HCT116 (cell line): ENCODE measurements at places on chromosomes 7 and 10. TPM values are rescaled to one million over a fixed set of nuclear protein-coding genes. Genes with fewer than 3 reads are reported as not detected.

GRCh38 chr10:79241990-79242619 is 105.2 kb upstream of the PPIF start:
- no peak overlapping the region for H3K4me3 ChIP-seq
- H3K4me1 ChIP-seq: no peaks in the 10 kb centered on the region
- no peaks in the 10 kb centered on the region for H3K27me3 ChIP-seq
- no peak for DNase-seq

DNA sequence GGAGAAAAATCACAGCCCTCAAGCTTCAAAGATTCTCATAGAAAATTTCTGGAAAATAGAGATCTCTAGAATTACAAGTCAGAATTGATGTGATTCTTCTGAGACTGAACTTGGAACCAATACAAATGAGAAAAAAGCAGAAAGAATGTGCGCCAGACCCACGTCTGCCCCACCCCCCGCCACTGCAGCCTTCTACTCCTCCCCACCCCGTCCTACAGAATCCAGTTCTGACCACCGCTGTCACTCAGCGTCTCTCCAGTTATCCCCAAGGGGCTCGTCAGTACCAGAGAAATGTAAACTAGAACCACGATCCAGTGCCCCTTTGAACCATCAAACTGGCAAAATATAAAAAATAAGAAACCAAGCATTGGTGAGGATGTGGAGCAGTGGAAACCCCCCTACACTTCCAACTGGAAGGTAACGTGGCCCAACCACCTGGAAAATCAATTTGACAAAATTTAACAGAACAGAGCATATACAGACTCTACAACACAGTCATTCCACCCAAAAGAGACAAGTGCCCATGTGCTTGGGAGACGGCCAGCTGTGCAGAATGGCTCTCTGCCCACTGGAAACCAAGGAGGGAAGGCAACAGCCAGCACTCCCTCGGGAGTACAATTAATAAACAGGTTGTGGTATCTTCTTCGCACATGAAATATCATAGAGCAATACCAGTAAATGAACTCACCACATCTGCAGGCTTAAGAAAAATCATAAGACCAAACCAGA is 397.9 kb downstream of the TNS3 start:
- no peak overlapping the region for H3K4me3 ChIP-seq
- no peaks in the 10 kb centered on the region for H3K36me3 ChIP-seq
- peaks cover 11% of the 10 kb centered on the region; the same call in 1 of the 2 replicates for H3K27me3 ChIP-seq

DNA sequence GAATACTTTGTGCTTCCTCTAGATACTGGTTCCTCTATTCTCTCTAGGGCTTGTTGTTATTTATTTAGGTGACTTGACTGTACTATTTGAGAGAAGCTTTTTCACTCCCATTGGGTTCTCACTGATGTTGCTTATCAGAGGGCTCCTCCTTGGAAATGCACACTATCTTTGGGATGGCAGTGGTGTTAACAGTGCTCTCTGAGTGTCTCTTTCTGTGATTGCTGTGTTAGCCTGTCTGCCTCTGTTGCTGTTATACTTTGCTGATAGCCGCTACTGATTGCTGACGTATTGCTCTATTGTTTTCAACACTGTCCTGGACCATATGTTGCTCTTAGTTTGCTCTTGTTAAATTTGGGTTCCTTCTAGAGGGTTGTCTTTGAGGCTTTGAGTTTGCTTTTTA is 34.7 kb downstream of the ZNF33A start:
- DNase-seq: no peak
- H3K36me3 ChIP-seq: no peaks in the 10 kb centered on the region
- no peak overlapping the region for H3K27ac ChIP-seq
- no peak overlapping the region for H3K4me3 ChIP-seq
- no peaks in the 10 kb centered on the region for H3K27me3 ChIP-seq
- H3K4me1 ChIP-seq: no peaks in the 10 kb centered on the region

The EN2 gene
- total RNA-seq: 0.32 TPM

- no peaks in the 10 kb centered on the region for H3K4me1 ChIP-seq
- no peak overlapping the region for H3K4me3 ChIP-seq
- DNase-seq: no peak
- no peaks in the 10 kb centered on the region for H3K36me3 ChIP-seq
Measured at GRCh38 chr10:9709849-9710248, 1307.8 kb upstream of the CELF2 start.

The MMD2 gene
- total RNA-seq: not detected

DNA sequence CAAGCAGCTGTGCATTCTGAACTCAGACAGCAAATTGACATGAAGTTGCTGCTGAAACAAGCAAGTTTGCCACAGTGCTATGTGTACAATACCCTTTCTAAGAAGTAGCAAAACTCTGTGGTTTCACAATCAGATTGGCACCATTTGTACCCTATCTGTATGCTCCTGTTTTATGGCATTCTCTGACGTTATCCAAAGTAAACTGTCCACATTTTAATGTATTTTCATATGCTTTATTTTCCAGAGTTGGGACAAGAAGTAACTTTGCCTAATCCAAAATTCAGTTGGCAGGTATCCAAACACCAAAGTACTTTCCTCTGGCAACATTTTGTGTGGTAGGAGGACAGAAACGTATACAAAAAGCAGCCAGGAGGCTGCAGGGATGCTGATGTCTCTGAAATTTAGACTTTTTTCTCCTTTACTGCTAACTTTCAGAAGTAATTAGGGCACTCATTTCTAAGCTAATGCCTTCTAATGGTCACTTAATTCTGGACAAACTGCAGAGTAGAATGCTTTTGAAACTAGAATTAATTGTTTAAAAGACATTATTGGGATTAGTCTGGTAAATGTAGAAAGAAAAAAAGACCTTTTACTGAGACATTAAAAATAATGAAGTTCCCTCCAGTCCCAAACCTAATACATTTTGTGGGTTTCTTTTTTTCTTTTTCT is 414.7 kb upstream of the NRP1 start:
- H3K27ac ChIP-seq: no peak overlapping the region
- H3K4me3 ChIP-seq: no peak overlapping the region
- no peak for DNase-seq
- H3K36me3 ChIP-seq: no peaks in the 10 kb centered on the region

The CUTC gene
- total RNA-seq: 53.6 TPM

DNA sequence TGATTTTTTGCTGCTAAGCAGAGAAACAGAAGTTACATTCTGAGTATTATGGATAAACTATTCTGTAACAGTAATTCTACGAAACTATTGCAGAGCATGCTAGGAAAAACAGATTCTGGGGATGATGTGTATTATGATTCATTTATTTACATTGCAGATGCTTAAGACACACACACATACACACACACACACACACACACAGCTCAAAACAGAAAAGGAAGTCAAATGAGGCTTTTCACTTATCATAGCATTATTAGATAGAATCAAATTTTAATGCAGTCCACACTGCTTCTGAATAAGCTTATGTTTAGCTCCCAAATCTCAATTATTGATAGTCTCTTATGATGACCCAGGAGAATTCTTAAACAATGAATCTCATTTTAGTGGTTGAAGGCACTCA is 307.2 kb downstream of the HGF start:
- no peaks in the 10 kb centered on the region for H3K27me3 ChIP-seq
- no peak for DNase-seq
- no peak overlapping the region for H3K4me3 ChIP-seq
- H3K36me3 ChIP-seq: no peaks in the 10 kb centered on the region
- no peak overlapping the region for H3K27ac ChIP-seq
- H3K4me1 ChIP-seq: no peaks in the 10 kb centered on the region

GRCh38 chr10:131972474-131973071 is 9.2 kb downstream of the BNIP3 start:
- DNase-seq: no peak
- H3K4me1 ChIP-seq: no peaks in the 10 kb centered on the region
- no peak overlapping the region for H3K4me3 ChIP-seq
- no peaks in the 10 kb centered on the region for H3K36me3 ChIP-seq
- H3K27ac ChIP-seq: no peak overlapping the region
